ENCODE measurements at places on chromosomes 7 and 10.

GRCh38 chr10:102467971-102468438 lies 16.7 kb upstream of the C10orf95 start:
- DNase-seq: no peak

DNA sequence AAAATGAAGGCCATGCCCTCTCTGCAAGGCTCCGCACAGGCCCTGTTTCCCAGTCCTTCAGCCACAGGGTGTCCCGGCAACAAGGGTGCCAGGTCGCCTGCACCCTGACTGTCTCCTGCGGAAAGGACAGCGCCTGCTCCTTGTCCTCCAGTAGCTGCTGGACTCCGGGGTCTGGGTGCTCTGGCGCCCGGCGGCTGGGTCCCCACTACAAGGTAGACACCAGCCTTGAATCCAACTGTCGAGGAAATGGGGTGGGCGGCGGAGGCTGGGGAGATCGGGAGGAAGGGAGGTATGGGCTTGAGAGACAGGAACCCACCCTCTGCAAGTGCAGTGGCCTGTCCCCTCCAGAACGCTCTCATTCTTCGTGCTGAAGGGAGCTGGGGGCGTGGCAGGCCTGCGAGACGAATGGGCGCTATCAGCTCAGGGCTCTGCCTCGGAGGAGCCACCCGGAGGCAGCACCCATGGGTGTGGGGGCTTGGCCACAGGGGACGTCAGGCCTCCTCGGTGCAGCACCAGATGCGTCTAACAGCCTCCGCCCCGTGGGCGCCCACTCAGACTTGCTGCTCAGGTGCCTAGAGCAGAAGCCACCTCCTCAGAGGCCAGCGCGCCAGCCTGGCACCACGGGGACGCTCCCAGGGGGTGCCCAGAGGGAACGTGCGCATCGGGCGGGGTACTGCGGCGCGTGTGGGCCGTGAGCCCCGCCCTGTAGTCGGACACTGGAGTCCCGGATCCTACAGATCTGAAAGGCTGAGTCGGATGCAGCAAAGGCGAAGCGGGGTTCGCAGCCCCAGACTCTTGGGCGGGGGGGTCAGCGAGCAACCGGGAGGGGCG lies 15.6 kb downstream of the ADAM8 start:
- peak; percentile 33 for DNase-seq

DNA sequence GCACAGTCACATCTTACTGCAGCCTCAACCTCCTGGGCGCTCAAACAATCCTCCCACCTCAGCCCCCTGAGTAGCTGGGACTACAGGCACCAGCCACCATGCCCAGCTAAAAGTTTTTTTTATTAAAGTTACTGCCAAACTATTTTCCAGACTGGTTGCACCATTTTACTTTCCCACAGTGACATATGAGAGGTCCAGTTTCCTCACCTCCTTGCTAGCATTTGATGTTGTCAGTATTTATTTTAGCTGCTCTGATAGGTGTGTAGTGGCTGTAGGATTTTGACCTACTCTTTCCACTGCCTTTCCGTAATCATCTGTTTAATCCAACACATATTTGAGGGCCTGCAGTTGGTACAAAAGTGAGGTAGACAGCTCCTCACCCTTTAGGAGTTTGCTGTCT lies 5.4 kb upstream of the UBE3C start:
- no peak for DNase-seq

DNA sequence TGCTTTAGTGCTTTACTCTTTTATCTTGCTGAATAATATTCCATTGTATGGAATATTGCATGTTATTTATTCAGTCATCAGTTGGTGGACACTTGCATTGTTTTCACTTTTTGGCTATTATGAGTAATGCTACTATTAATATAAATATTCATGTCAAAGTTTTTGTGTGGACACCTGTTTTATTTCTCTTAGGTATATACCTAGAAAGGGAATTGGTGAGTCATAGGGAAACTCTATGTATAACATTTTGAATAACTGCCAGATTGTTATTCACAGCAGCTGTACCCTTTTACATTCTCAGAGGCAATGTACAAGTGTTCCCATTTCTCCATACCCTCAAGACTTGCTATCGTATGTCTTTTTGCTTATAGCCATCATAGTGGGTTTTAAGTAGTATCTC lies 268.7 kb downstream of the SEMA3A start:
- DNase-seq: no peak

DNA sequence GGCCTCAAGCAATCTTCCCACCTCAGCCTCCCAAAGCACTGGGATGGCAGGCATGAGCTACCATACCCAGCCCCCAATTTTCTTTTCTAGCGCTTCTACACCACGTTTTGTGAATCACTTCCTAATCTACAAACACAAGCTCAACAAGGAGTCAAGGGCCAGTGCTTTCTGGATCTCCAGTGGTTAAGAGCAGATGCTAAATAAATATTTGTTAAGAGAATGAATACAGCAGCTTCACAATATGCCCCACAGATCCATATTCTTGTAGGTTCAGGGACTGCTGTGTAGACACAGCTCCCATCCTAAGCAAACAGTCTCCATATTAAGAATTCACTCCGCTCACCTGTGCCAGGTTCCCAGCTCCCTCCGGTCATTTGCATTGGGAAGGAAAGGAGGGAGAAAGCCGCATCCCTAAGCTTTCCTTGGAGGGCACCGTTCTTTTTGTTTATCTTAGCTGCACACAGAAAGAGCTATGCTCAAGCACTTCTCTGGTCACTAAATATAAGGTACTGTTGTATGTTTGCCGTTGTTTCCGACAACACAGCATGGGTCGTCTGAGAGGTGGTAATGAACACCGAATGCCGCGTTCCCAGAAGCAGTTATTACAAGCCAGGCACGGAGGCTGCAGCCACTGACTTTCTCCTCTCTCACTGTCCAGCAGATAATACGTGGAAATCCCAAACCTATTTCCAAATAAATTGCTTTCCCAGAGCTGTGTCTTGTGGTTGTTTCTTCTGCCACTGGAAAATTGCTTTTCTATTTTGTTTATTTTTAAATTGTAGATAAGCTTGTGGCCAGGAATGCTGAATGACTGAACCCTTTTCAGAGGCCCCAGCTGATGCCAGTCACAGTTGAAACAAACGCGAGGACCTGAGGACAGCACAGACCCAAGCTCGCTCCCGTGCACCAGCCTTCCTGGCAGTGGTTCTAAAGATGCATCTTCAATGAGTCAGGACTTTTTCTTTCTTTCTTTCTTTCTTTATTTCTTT lies 217.1 kb downstream of the PRPF18 start:
- DNase-seq: no peak

DNA sequence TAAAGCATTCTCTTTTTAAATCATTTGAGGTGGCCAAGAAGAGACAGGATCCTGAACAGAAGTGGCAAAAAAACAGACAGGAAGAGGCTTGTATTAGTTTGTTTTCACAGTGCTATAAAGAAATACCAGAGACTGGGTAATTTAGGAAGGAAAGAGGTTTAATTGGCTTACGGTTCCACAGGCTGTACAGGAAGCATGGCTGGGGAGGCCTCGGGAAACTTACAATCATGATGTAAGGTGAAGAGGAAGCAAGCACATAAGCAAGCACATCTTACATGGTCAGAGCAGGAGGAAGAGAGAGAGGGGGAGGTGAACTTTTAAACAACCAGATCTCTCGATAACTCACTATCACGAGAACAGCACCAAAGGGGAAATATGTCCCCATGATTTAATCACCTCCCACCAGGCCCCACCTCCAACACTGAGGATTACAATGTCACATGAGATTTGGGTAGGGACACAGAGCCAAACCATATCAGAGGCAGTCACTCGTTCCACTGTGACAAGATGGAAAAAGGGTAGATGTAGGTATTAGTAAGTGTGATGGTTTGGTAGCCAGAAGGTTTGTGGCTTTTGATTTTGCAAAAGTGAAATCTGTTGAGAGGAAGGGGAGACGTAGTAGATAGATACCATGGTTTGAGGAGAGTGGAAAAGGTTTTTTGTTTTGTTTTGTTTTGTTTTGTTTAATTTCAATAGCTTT lies 5.1 kb downstream of the MSRB2 start:
- no peak for DNase-seq

DNA sequence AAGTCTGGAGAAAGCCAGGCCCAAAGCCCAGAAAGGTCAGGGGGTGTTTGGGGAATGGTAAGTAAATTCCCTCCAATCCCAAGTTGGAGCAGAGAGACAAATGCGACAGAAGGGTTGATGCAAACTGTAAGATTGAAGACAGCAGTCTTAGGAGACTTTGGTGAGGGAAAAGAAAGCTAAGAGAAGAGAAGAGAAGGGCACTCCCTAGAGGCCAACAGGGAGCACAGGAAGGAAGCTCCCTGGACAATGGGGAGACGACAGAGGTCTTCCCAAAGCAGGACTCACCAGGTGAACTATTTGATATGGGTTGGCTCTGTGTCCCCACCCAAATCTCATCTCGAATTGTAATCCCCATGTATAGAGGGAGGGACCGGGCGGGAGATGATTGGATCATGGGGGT lies 151.5 kb downstream of the KIF20B start:
- no peak for DNase-seq

GRCh38 chr7:29891766-29892165 lies 85.5 kb downstream of the WIPF3 start:
- no peak for DNase-seq
